Esophagus squamous epithelium (tissue), 5 donors: ENCODE measurements at places on chromosomes 5 and 9.

- DNase-seq: no peak
Measured at GRCh38 chr9:130847306-130848217, 12.5 kb downstream of the ABL1 start.

DNA sequence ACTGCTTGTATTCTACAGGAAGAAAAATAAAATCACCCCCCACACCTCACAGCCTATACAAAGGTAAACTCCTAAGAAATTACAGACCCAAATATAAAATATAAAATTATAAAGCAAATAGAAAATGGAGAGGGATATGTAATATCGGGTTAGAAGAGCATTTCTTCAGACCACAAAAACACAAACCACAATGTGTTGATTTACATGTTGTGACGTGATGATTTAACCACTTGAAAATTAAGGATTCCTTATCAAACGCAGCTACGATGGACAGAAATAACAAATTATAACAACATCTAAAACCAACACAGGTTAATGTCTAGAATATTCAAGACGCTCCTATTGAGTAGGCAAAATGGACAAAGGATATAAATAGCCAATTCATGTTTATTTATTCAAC lies 26.3 kb downstream of the SSBP2 start:
- DNase-seq: no peak

- DNase-seq: no peak
Measured at GRCh38 chr9:134411440-134412297, 85.4 kb downstream of the RXRA start.

DNA sequence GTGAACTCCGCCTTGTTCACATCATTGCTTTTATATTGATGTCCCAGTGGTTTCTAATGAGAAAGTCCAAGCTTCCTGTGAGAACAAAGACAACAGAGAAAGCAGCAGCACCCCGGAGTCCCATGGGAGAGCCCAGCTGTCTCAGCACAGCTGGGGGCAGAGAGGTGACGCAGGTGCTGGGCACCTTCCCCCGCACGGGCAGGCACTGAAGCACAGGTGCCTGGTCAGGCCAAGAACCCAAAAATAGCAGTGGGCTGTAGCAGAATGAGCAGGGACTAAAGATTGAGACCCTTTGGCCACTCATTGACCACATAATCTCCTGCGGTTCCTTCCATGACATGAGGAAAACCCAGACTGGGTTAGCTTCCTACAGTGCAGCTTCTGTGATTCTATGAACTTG lies 18.8 kb downstream of the SRD5A1 start:
- DNase-seq: no peak

- no peak for DNase-seq
Measured at GRCh38 chr5:82820961-82821845, 256.0 kb downstream of the TMEM167A start.

DNA sequence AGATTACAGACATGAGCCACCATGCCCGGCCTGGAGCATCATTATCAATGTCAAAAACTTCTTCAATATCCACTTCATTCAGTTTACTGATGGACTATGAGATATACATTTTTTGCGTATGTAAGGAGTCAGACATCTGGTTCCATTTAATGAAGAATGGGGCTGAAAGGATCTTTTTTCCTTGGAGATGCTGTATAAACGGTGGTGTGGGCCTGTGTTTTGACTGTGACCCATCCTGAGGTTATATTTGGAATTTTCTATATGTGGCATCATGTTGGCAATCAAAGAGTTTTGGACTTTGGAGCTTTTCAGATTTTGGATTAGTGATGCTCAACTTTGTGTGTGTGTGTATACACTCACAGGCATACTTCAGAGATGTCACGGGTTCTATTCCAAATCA lies 85.7 kb upstream of the FBXL17 start:
- DNase-seq: no peak

- no peak for DNase-seq
Measured at GRCh38 chr5:56314529-56314928, 81.4 kb upstream of the ANKRD55 start.

GRCh38 chr5:33999978-34000377 lies 7.9 kb downstream of the AMACR start:
- DNase-seq: no peak

DNA sequence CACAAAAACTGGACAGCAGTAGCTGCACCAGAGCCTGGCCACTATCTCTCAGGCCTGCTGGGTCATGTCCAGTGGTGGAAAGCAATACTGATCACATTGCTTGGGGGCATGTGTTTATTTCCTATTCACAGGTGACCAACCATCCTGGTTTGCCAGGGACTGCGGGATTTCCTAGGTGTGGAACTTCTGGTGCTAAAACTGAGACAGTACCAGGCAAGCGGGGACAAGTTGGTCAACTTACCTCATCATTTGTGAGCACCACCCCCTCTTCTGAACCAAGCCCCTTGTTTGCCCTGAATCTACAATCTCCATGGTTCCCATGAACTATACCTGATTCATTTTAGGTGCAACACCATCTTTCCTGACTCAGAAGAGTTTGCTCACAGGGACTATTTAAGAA lies 81.3 kb downstream of the TNC start:
- DNase-seq: no peak
